ENCODE measurements at places on chromosomes 7 and 10.

DNA sequence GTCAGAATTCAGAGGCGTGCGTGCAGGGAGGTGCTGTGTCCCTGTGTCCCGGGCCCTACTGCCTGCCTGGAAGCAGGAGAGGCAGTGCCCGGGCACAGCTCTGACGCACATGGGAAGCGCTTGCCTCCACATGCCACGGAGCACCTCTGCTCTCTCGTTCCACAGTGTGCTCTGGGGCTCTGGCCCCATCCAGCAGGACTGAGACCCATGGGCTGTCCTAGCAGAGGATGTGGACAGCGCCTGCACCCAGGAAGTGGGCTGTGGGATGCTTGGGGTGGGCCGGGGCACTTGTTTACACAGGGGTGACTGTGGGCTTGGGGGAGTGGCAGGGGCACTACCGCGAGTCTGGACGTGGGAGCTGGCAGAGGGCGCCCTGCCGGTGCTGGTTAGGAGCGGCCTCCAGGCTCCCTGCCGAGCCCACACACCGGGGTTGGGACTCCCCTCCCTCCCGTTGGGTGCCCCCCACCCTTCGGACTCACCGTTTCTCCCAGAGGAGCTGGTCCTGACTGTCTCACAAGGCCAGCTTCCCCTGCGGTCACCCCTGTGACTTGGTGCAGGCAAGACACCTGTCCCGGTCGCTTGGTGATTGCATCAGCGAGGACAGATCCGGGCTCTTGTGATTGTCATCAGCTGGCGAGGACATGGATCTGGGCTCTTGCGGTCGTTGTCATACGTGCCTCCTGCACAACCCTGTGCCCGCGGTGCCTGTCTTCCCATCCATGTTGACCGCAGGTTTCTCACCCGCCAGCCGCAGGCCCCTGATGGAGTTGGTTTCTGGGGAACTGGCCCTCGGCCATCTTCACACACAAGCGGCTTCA, 83.1 kb downstream of the NKX6-2 start:
- no peak for DNase-seq

DNA sequence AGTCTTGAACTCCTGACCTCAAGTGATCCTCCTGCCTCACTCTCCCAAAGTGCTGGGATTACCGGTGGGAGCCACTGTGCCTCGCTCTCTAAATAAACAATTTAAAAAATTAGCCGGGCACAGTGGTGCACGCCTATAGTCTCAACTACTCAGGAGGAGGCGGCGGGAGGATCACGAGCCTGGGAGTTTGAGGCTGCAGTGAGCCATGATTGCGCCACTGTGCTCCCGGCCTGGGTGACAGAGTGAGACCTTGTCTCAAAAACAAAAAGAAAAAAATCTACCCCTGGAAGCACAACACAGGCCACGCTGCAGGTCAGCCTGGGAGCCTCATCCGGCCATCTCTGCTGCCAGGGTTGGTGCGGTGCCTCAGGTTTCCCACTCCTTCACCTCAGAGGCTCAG, 3.8 kb upstream of the EIF3B start:
- no peak for DNase-seq

GRCh38 chr7:116139007-116139406, 71.3 kb upstream of the TES start:
- no peak for DNase-seq

DNA sequence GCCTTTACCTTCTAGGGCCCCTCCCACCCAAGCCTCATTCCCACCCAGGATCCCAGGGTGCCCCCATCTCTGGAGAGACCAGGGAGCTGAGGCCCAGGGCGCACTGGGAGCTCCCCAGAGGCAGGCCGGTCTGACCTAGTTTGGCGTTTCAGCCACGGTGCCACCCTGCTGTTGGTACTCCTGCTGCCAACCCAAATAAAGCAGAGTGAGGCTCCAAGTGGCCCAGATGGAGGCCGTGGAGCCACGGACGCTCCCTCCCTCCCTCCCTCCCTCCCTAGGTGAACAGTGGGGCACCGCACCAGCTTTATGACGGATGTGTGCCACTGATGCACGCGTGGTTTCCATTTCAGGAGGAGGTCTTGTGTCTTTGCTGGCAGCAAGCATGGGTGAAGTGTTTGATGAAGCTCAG, 1.8 kb downstream of the INPP5A start:
- DNase-seq = no peak

- no peak for DNase-seq
Measured at GRCh38 chr7:158273138-158273651, 314.4 kb downstream of the PTPRN2 start.

GRCh38 chr7:29190349-29191045, 4.1 kb upstream of the CHN2 start:
- DNase-seq = no peak

GRCh38 chr7:31825576-31825975, 138.6 kb downstream of the PPP1R17 start:
- no peak for DNase-seq

DNA sequence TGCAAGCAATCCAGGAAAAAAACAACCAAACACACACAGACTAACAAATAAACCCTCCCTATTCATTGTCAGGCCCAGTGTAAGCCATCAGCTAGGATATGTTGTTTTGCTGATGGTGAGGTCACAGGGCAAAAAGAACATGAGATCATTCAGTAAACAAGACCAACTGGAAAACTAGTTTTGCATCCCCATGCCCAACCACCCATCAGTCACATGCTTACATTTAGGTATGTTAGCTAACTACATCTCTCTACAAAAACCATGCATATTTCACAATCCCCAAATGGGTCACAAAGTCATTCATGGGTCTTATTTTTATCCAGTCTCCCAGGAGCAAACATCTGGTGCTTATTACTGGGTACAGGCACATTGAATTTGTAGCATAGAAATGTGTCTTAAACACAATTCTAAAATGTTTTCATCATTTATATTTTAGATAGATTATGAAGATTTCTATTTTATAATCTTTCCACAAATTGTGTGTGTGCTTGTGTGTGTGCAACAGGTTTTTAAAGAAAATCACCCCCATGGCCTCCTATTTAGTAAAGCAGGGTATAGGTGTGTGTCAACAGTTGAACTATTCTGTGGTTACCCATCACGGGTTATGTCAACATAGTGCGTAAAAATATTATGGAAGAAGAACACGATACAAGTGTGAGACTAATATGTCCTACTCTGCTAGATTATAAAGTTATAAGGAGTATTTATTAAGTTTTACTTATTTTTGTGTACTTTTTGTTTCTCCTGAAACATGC, 103.8 kb upstream of the AKR1E2 start:
- DNase-seq = no peak

- no peak for DNase-seq
Measured at GRCh38 chr7:116342125-116342524, 131.8 kb downstream of the TES start.

DNA sequence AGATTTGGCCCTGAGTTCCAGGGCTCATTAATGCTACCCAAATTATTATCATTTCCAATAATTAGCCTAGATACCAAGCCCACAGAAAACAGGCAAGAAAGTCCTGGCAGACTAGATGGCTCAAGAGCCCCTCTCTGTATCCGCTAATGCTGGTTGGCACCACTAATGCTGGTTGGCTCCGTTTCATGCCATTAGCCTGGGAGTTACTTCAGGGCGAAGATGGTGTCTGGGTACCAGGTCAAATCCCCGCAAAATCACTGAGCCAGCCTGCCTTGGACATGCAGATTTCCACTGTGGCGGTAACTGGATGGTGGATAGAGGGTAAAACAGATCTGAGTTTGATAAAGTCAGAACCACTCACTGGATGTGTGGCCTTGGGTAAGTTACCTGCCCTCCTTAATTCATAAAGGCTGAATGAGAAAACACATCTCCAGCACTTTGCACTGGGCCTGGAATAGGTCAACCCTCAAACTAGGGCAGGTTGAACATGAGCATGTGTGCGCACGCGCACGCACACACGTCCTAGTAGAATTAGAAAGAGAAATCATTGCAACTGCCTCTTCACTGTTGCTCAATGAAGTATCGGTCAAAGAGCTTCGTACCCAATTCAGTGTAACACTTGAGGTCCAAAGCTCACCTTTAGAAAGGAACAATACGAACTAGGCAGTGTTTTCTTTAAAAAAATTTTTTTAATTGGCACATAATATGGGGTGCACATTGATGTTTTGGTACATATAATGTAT, 91.5 kb downstream of the PRPF18 start:
- no peak for DNase-seq

- DNase-seq = no peak
Measured at GRCh38 chr7:76300166-76300731, 2.2 kb upstream of the HSPB1 start.

- DNase-seq = no peak
Measured at GRCh38 chr10:107859065-107859464, 694.6 kb upstream of the SORCS1 start.

DNA sequence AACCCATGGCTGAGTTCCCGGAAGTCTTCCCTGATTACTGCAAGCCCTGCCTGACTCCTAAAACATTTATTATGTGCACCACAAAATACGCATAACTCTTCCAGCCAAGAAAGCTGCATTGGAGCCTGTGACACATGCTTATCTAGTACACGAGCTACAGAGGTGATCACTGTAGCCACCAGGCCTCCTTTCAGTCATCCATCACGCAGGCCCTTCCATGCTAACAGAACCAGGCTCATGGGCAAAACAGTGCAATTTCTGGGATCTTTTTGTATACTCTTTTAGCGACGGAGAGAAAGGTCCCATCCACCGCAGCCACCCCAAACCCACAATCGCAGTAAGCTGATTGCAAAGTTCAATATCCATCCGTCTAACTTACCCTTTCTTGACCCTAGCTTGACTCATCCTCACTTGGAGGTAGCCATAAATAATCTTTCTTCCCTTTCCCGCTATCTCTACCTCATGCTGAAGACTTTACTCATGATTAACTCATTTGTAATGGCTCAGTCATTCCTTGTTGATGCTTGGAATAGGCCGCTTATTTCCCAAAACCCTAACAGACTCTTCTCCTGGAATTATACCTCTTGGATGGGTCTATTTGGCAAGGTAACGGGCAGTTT, 1203.5 kb downstream of the TYW1 start:
- no peak for DNase-seq

DNA sequence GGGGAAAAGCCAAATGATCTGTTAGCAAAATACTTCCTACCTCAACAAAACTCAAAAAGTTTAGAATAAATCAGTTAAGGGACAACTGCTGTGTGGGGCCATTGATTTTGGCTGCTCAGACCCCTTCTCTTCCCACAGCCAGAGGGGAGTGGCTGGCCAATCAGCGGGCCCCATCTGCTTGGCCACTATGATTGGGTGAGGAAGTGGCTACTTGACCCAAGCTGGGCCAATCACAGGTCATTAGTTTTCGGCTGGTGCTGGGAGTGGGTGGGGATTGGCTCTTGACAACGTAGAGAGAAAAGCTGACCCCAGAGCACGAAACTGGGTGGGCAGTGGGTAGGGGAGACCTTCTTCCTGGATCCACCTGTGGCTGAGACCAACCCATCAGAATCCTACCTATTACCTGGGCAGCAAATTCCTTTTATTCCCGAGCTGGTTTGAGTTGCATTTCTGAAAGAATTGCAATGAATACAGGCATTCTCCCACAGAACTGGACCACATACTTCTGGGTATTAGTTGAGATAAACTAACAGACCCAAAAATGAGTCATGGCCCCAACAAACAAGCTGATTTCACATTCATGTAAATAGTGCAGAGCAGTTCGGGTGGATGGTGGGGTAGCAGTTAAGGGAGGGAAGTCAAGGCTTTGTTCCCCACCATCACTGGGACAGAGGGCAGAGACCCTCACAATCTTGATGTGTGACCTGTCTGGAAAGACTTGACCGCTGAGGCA, 35.6 kb upstream of the HMX3 start:
- no peak for DNase-seq

GRCh38 chr7:152860310-152860709, 100.8 kb downstream of the ACTR3B start:
- no peak for DNase-seq

GRCh38 chr10:97278491-97278989, 13.9 kb downstream of the ARHGAP19 start:
- no peak for DNase-seq

DNA sequence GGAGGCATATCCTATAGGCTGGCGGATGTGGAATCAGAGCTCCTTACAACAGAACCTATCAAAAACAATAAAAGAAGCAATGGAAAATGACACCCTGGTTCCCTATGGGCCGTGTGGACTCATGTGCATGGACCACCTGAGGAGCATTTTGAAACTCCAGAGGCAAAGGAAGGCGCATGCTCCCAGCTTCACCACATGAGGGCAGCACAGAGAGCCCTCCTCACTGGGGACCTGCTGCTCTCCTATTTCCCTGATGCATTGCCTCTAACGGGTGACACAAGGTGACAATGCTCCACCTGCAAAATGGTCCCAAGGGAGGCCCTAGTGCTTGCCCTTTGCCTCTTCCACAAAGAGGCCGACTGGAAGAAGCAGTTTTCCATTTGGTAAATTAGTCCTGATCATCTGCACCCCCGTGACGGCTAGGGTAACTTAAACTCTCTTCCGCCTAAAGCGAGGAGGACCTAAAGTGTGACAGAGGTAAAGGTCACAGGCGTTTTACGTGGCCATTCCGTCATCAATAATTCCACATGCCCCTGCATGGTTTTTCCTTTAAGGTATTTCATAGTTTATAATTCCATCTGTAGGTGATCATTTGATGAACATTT, 67.7 kb downstream of the GPAM start:
- DNase-seq = no peak

- DNase-seq = no peak
Measured at GRCh38 chr10:49418328-49418727, 22.4 kb upstream of the DRGX start.

DNA sequence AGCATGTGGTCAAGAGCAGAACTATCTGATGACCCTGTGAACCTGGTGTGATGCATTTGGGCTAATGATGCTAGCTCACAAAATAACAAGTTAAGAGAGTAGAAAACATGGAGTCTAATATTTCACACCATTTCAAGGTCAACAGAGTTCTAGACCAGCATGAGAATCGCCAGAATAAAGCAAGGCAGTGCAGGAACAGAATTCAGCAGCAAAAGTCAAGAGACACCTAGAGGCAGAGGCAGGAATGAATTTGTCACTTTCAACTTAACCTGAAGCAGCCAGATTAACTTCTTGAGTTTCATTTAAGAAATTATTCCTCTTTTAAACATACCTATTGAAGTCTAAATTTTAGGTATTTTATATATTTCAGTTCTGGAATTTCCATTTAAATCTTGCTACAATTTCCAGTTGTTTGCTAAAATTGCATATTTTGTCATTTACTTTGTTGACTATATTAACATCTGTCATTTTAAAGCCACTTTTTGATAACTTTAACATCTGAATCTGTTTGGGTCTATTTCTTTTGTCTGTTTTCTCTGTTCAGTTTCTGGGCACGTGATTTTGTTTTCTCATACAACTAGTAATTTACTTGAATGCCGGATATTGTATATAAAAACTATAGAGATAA, 44.2 kb upstream of the PRSS58 start:
- DNase-seq = no peak

DNA sequence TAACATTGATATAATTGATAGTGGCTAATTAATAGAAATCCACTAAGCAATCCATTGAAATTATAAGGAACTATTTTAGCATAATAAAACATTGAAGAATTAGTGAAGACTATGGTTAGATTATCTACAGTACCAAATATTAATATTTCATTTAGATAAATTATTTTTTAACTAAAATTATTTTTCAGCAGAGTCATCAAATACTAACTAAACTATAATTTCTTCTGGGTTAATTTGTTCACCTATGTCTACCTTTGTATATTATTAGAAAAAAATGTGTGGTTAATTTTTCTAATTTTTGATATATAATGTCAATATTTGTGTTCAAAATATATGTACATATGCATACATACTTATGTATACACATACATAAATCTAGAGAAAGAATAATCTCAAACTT, 140.2 kb downstream of the KCND2 start:
- no peak for DNase-seq

GRCh38 chr10:18476076-18476647, 175.2 kb downstream of the NSUN6 start:
- no peak for DNase-seq

GRCh38 chr7:47179812-47180515, 401.9 kb downstream of the TNS3 start:
- DNase-seq = peak; percentile 37
